ENCODE measurements at places on chromosomes 5 and 9.

DNA sequence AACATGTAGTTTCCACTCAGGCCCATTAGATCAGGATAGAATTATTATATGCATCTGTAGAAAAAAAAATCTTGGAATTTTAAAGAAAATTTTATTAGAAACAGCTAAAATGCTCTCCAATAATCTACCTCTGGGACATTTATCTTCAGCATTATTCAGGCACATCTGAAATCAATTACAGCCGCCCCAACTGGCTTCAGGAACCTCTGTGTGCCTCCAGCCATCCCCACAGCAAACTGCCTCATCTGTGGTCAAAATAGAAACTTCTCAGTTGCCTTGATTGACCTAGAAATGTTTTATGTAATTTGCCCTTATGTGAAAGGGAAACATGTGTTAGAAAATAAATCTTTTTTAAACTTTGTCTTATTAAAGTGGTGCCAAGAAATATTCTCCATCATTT, 120.1 kb upstream of the LPAR1 start:
- no peak for DNase-seq

DNA sequence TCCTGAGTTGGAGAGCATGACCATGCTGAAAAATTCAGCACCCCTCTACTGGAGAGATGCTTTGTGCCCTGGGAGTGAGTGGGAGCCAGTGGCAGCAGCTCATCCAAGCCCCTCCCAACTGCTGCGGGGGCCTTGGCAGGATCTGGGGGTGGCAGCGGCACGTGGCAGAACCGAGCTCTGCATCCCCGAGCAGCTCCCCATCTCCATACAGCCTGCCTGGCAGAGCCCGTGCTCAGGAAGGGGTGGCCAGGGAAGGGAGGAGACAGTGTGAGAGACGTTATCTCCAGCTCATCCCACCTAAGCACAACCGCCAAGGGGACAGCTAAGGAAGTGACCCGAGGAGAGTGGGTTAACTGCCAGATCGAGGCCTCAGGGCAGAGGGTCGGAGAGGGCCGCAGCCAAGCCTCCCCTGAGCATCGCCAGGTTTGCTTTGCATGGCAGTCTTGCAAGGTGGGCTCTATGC, 17.2 kb upstream of the DPM2 start:
- DNase-seq = no peak

GRCh38 chr9:93810028-93810971, 144.9 kb downstream of the BARX1 start:
- no peak for DNase-seq

DNA sequence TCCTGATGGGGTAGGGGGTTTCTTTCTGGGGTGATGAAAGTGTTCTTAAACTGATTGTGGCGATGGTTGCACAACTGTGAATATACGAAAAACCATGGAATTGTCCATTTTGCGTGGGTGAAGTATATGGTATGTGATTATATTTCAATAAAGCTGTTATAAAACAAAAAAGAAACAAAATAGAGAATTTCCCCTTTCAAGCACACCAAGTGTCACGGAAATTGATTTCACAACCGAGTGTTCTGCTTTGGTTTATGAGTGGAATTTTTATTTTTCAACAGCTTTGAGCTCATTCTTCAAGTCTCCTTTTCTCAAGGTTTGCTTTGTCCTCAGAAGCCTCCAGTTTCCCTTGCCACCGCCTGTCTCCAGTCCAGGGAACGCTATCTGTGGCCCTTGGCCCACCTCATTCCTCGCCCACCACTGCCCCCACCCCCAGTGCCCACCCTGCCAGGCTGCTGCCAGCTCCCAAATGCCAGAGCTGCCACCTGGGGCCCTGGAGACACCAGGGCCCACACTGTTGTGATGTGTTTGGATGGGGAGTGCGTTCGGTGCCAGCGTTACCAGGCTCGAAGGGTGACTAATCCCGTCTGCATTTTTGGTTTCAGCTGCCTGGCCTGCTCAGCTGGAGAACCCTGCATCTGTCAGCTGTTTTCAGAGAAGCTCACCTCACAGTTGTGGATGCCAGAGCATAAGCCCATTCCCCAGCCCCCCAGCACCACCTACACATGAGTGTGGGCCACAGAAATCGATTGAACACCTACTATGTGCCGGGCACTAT, 30.4 kb downstream of the DUSP1 start:
- DNase-seq = no peak

DNA sequence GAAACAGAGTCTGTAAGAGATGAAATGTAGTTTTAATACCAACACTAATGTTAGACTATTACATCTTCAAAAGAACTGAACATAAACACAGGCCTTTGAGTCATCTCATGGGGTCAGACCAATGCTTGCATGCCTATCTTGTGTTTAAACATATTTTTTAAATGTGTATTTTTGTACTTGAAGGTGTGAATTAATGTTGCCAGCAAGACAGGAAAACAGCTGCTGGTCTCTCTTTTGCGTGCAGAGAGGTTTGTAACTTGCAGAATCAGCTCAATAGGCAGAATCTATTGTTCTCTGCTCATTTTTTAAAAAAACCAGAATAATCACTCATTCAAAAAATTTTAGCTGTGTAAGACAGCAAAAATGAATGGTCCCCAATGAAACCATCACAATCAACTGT, 180.2 kb downstream of the ALDH1A1 start:
- no peak for DNase-seq

DNA sequence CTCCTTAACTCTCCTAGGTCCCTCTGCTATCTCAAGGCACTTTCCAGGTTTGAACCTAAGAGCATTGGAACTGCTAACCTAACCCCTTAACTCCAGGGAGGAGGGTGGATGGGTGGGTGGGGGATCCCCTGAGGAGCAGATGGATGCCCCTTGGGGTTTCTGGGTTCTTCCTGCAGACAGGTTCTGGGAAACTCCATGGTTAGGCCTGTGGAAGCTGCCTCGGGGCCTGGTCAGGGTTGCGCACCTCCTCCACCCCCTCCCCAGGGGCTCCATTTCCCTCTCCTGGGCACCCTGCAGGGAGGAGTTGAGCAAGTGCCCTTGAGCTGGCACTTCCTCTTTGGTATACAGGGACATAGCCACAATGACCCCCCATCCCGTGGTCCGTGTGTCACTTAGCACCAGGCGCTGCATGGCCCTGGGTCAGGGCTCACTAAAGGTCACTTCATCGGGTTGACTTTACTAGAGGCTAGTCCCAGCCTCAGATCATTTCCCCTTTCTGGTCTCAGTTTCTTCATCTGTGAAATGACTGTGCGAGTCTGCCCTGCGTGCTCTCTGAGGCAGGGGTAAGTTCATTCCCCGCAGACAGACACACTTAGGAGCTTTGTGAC, 16.0 kb downstream of the CXXC5 start:
- no peak for DNase-seq

DNA sequence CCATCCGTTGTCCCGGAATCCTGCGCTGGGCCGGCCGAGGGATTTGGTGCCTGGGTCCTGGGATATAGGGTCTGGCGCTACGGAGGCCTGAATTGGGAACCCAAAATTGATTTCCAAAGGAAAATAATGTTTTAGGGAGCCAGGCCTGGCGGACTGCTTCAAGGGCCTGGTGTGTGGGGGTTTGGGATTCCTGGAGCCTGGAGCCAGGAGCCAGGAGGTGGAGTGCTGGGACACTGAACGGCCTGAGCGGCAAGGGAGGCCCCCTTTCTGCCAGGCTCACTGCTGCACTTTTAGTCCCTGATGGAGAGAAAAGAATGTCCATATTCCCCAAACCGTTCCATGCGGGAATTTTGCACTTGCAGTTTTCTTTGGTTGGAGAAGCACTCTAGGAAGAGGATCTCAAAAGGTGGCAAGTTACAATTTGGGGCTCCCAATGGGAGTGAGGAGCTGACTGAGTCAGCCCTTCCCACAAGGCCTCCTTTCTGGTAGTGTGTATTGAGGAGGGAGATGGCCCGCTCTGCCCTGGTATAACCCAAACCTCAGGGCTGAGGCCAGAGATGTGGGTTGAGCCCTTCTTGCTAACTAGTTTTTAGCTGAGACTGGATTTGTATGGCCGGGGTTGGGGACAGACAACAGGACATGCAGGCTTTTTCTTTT, 2.2 kb downstream of the LMX1B start:
- DNase-seq = no peak

GRCh38 chr5:56454219-56454862, 221.2 kb upstream of the ANKRD55 start:
- DNase-seq = no peak

GRCh38 chr9:134221273-134222017, 57.1 kb upstream of the RNU6ATAC start:
- DNase-seq = no peak

DNA sequence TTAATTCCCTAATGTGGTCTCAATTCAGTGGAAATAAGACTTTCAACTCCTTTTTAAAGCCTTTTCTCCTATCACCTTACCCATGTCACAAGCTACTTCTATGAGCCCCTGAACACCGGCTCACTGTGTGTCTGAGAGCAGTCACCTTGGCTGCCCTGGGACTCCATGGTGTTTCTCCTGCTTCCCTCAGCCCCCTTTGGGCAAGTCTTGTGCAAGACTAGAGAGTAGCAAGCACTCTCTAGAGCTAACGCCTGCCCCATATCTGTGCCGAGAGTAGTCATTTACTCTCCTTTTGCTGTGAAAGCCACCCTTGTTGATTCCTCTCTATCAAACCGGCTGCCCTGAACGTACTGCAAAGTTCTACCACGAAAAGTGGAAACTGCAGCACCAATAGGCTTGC, 77.9 kb upstream of the DAB2 start:
- no peak for DNase-seq

DNA sequence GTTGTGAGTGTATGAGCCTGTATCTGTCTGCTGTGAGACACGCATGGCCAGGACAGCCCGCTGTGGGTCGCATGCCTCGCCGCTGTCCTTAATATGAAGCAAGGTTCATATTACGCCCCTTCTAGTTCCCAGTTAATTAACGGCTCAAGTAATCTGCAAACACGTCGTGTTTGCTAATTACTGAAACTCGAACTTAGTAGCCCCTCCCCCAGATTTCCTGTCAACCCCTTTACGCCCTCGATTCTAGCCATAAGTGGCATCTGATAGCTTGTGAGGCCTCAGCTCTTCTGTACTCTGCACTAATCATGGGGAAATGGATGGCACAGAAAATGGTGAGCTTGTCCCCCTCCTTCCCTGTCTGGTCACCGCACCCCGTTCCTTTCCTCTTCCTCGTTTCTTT, 116.9 kb upstream of the OTULINL start:
- no peak for DNase-seq
